RPMI7951 (cell line): ENCODE measurements at places on chromosomes 2 and 18. TPM values are rescaled to one million over a fixed set of nuclear protein-coding genes. Genes with fewer than 3 reads are reported as not detected.
A peak's percentile ranks its signal among the peaks of the same experiment; 100 is the strongest.

GRCh38 chr2:164498836-164499235 is 122.4 kb downstream of the GRB14 start:
- DNase-seq = no peak

- no peak for DNase-seq
These were observed 71.3 kb downstream of the TNFRSF11A start for GRCh38 chr18:62396381-62396780.

GRCh38 chr2:155485141-155485842 is 786.8 kb downstream of the KCNJ3 start:
- no peak for DNase-seq

GRCh38 chr2:120441351-120441700 is 95.4 kb downstream of the INHBB start:
- DNase-seq = no peak

DNA sequence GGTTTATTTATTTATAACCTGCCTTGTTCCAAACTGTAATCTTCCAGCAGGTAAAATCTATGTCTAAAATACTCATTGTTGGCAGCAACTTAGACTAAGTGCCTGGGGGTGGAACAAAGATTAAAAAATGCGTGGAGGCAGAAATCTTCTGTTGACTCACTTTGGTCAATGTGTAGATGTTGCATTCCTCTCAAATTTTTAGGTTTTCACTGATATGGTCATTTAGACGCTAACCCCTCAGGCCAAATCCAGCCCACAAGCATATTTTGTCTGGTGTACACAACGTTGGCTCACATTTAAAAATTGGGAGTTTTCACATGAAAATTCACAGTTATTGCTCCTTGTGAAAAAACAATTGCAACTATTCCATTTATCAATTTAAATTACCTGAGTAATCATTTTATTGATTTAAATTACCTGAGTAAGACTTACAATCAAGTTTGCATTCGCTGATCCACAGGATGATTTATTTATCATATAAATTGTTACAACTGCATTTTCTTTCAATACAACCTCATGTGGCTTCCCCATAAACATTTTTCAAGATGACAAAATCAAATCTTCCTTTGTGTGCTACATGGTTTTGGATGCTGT is 564.2 kb downstream of the TSN start:
- DNase-seq = peak; percentile 90

- peak; percentile 36 for DNase-seq
These were observed 14.9 kb upstream of the CNNM3 start for GRCh38 chr2:96801005-96801785.

Gene ZBTB7C
- 0.10 and 0.12 TPM in 2 replicates for total RNA-seq

Gene GALNT14
- total RNA-seq = 1.7 and 3.2 TPM in 2 replicates
